IPS-NIHi11 (cell line): ENCODE measurements at places on chromosomes 7 and 10.
A peak's percentile ranks its signal among the peaks of the same experiment; 100 is the strongest.

DNA sequence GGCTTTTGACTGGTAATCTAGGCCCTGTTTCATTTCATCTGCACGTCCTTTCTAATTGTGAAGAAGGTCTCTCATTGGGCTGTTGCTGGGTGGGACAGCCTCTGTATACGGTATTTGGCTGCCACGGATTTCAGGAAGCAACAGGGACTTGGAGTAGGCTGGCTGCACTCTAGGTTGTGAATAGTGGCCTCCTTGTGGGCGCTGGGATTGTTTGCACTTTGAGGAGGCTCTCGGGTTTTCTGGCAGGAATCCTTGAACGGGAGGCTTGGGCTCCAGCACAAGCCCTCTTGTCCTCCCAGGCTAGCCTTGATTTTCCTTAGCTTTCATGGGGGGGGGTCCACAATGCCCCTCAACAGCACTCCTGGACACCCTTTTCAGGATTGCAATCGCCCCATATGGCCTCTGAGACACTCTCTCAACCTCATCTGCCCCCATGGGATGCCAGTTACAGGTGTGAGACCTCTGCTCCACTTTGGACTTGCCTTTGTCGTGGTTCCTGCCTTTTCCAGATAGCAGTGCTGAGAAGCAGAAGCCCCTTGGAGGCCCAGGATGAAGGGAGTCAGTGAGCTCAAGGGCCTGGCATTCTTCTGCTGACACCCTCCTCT, 33.9 kb upstream of the ZNF273 start:
- peak; percentile 52 for DNase-seq

DNA sequence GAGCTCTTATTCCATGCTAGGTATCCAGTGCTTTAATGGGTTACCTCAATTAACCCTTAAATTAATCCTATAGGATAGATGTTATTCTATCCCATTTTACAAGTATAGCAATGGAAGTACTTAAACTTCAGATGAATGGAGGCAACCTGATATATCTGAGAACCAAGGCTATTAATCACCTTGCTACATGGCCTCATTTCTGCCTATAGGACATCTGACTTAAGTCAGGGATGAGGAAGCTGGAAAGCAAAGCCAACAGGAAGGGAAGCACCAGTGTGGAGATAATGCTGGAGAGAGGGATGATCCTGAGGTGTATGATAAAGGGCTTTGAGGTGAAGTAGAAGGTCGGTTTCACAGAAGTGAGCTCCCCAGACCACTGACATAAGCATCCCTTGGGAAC, 132.3 kb downstream of the CHN2 start:
- DNase-seq, result no peak

DNA sequence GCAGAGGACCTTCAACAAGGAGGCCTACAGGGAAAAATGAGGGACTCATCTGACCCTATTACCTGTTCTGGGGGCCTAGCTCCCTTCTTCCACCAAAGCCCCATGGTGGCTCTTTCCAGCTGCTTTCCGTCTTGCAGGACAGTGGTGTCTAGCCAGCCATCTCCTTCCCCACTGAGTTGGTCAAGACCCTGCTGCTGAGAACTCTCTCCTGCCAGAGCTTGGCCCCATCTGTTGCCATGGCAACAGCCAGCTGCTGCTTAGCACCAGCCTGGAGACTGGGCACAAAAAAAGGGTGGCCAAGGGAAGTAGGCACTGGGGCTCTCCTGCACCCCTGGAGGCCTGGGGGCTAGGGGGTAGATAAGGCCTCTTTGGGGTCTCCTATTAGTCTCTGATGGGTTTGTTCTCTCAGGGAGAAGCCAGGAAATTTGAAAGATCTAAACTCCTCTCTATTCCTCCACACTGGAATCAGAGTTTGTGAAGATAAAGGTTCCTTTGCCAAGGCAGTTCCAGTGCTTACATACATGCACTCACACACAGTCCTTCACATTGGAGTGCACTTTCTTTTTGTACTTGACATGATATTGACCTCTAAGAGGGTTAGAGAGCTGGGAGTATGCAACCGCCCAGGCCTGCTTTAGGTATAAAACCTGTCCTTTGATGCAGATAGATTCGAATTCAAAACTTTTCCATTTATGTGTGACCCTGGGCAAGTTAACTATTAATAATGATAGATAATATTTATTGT, 15.8 kb downstream of the TSPAN33 start:
- peak; percentile 51 for DNase-seq

DNA sequence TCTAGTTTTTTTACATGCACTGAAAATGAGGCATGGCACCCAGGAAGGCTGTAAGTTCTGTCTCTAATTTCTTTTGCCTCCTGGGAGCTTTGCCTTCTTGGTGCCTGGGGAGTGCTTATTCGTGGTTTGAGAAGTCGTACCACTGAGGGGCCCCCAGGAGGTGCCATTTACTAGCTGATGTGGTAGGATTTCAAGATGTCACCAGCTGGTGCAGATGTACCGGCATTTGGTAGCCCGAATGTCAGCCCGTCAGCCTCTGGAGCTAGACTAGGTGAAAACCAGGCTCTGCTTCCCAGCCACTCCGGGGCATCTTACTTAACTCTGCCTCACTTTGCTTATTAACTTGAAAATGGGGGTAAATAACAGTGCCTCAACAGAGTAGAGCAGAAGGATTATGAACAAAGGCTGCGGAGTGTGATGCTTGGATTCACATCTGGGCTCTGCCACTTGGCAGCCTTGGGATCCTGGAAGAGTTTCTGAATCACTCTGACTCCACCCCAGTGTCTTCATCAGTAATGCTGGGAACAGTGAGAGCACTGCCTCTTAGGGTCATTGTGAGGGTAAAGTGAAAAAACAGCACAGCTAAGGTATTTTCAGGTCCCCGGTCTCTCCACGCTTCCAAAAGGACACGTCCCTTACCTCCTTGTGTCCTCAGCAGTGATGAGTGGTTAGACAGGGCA, 31.4 kb upstream of the BTBD16 start:
- no peak for DNase-seq

- DNase-seq, result no peak
These were observed 34.2 kb upstream of the LEP start for GRCh38 chr7:128206747-128207500.

GRCh38 chr10:93995598-93996271, 2.0 kb downstream of the PLCE1 start:
- DNase-seq, result no peak

- DNase-seq, result no peak
These were observed 721.9 kb downstream of the TNS3 start for GRCh38 chr7:46859963-46860475.

GRCh38 chr10:75911426-75911825, 480.0 kb downstream of the LRMDA start:
- no peak for DNase-seq

DNA sequence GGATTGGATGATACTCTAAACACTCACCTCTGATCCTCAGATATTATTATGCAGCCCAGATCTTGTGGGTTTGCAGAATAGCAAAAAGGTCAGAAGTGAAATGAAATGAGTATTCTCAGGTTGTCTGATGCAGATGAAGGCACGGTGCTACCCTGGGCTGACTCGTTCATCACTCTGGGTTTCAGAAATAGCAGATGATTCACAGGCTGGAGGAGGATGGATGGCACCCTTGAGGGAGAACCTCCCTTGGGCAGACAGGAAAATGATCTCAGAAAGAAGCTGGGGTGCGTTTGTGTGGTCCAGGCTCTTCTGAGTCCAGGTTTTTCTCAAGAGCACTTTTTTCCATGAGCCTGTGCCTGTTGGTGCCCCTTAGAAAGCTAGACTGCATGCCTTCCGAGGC, 515.8 kb upstream of the MKI67 start:
- DNase-seq, result no peak

GRCh38 chr7:99644431-99644830, 27.7 kb downstream of the ZSCAN25 start:
- DNase-seq, result no peak

DNA sequence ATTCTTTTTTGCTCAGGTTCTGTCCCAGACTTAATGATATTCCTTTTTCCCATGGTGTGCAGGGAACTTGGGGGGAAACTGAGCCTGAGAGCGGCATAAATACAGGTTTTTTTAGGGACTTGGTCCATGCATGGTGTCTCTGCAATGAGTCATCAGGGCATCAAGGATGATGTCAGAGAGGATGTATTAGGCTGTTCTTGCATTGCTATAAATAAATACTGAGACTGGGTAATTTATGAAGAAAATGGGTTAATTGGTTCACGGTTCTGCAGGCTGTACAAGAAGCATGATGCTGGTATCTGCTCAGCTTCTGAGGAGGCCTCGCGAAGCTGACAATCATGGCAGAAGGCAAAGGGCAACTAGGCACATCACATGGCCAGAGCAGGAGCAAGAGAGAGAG, 185.4 kb downstream of the RAB11FIP2 start:
- DNase-seq, result no peak

DNA sequence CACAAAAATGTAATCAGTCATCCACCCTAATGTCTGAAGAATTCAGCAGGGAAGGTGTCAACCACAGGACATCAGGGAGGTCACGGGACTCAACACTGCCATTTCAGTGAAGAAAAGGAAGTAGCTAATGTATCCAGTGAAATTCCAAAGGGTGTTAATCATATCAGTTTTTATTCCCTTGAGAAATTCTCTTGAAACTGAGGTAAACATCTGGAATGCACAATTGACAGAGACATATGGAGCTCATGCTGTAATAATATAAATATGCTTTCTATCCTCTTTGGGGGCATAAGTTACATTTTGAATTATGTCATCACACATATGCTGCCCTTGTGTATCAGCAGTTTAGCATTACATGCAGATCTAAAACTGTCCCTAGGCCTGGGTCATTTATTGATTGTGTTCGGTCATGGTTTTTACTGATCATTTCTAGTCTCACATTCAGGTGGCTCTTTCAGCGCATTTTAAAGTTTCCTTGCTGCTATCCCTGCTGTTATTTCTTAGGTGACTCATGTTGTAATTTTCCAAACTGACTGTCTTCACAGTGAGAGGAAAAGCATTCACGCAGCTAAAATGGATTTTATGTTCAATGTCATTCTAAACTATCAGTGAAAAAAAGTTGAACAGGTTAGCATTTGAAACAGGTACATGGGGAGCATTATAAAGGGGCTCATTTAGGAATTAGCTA, 273.9 kb downstream of the TSPAN12 start:
- DNase-seq, result no peak

- no peak for DNase-seq
These were observed 55.1 kb downstream of the INSIG1 start for GRCh38 chr7:155352753-155353115.

DNA sequence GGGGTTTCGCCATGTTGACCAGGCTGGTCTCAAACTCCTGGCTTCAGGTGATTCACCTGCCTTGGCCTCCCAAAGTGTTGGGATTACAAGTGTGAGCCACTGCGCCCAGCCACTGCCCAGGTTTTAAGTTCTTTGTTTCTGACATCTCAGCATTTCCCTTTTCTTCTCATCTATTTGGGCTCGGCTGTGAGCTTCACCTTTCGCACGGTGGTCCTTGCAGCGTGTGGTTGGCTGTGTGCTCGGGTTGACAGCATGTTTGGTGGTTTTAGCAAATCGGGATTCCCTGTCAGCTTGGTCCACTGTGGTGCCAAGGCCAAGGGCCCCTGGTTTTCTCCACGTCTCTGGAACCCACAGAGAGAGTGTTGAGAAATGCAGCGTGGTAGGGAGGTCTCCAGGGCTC, 138.8 kb downstream of the DNAJB6 start:
- DNase-seq, result no peak

- DNase-seq, result no peak
These were observed 313.8 kb downstream of the FRMD4A start for GRCh38 chr10:14016931-14017333.

- DNase-seq, result no peak
These were observed 100.5 kb downstream of the KCNMA1 start for GRCh38 chr10:77537071-77537470.

DNA sequence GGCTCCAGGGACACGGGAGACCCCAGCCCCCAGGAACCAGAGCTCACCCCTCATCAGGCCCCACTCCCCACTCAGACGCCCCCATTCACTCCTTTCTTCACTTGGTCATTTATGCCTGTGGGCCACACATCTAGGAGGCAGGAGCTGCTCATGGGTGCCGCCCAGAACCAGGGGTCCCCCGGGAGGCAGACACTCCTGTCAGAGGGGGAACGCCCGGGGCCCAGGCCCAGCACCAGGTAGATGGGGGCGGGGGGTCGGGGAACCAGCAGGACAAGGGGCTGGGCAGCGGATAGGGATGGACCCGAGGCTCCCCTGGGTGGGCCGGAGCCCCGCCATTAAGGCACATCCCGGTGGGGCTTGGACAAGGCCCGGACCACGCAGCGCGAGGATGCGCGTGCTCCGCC, 11.8 kb downstream of the CALY start:
- no peak for DNase-seq

DNA sequence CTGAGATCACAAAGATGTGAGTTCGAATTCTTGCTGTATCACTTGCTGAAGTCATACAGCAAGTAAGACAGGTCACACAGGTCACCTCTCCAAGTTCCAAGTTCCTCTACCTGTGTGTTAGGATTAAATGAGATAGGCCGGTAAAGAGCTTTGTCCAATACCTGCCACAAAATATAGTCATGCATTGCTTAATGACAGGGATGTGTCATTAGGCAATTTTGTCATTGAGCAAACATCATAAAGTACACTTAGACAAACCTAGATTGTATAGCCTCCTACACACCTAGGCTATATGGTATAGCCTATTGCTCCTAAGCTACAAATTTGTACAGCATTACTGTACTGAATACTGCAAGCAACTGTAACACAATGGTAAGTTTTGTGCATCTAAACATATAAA, 469.4 kb downstream of the KCNMA1 start:
- no peak for DNase-seq

- no peak for DNase-seq
These were observed 128.1 kb downstream of the HECW1 start for GRCh38 chr7:43240565-43240964.

- DNase-seq, result no peak
These were observed 11.7 kb upstream of the VIM start for GRCh38 chr10:17216217-17216900.

DNA sequence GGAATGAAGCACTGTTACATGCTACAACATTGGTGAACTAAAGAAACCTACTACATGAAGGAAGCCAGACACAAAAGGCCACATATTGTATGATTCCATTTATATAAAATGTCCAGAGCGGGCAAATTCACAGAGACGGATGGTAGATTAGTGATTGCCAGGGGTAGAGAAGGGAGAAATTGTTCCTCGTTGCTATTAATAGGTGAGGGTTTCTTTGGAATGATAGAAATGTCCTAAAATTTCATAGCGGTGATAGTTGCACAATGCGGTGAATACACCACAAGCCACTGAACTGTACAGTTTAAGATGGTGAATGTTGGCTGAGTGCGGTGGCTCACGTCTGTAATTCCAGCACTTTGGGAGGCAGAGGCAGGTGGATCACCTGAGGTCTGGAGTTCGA, 29.0 kb downstream of the DENND2A start:
- DNase-seq, result no peak

DNA sequence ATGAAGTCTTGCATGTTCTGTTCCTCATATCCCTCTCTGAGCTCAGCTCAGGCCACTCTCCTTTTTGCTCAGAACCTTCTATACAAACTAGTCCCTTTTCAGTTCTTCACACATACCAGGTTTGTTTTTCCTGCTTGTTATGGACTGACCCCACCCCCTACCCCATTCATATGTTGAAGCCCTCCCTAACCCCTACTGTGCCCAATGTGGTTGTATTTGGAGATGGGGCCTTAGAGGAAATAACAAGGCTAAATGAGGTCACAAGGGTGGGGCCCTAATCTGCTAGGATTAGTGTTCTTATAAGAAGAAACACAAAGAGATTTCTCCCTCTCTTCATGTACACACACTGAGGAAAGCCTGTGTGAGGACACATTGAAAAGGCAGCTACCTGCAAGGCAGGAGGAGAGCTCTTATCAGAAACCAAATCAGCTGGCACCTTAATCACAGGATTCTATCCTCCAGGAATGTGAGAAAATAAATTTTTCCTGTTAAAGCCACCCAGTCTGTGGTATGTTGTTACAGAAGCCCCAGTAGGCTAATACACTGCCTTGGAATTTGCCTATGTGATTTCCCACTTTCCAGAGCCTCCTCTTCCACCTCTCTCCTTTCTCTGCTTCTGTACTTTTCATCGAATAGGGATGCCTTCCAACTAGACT, 67.3 kb upstream of the DNAJB12 start:
- DNase-seq, result peak; percentile 28
